Keratinocyte (primary cell): ENCODE measurements at places on chromosomes 3 and 15. TPM values are rescaled to one million over a fixed set of nuclear protein-coding genes. Genes with fewer than 3 reads are reported as not detected.

IMPG2 gene
- polyA plus RNA-seq: 0.07 to 0.17 TPM (median 0.16 TPM) in 3 replicates

- H3K27me3 ChIP-seq: no peaks in the 10 kb centered on the region
- H3K36me3 ChIP-seq: no peaks in the 10 kb centered on the region
- peaks cover 5% of the 10 kb centered on the region for H3K4me1 ChIP-seq
Measured at GRCh38 chr3:40054568-40055222, 245.3 kb downstream of the MYRIP start.

GRCh38 chr3:52792961-52793695, 1.5 kb upstream of the ITIH3 start:
- no peak overlapping the region for H3K4me3 ChIP-seq
- no peaks in the 10 kb centered on the region for H3K4me1 ChIP-seq
- H3K27me3 ChIP-seq: peaks cover 13% of the 10 kb centered on the region
- no peaks in the 10 kb centered on the region for H3K36me3 ChIP-seq
- DNase-seq: no peak
- H3K27ac ChIP-seq: no peak overlapping the region

- H3K27ac ChIP-seq: no peak overlapping the region
- no peak for DNase-seq
- no peaks in the 10 kb centered on the region for H3K27me3 ChIP-seq
Measured at GRCh38 chr3:8871306-8871705, 92.0 kb downstream of the RAD18 start.
